ENCODE measurements at places on chromosomes 4 and X.

DNA sequence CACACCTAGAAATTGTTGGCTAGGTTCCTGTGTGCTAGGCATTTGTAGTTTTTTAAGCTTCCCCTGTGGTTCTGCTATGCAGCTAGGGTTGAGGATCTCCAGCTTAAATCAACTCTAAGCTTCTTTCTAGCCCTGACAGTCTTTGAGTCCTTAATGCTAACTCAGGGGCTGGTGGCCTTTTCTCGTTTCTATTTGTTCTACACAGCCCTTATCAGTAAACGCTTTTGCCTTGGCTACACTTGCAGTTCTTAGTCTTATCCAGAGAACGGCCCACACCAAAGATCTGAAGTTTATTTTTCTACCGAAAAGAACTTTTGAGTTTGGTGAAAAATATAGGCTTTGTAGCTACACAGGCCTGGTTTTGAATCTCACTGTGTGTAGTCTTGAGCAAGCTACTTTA is 212.0 kb downstream of the DHX15 start:
- DNase-seq = no peak

DNA sequence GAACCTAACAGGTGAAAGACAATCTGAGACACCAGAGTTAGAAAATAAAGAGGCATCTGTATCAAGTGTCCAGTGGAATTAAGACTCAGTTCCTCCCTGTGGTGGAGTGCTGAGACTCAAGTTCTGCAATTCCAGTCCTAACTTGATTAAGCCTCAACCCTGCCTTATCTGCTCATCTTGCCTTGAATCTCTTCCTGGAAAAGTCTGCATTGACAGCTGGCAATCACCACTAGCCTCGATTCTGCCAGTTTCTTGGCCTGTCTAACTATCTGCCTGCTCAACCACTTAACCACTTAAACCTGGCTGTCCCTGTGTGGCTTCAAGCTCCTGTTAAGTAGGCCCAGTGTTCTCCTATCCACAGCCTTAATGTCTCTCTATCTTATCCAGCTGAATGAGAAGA is 22.4 kb upstream of the NEIL3 start:
- no peak for DNase-seq

- DNase-seq = no peak
Measured at GRCh38 chr4:3262208-3263052, 13.5 kb downstream of the MSANTD1 start.

DNA sequence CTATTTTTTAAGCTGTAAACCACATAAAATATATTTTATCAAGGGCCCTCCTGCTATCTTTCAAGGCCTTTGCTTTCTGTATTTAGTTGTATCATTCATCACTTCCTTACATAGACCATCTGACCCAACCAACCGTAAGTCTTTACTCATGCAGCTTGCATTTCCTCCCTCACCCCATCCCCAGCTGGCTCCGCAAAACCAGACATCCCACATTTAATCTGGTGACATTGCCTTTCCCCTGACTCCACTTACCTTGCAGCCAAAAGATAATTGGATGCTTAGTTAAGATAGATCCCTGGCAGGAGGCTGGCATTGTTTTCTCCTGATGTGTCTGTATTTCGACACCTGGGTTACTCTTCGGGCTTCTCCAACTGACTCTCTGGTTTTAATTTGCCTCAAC is 183.7 kb upstream of the LDB2 start:
- DNase-seq = no peak

DNA sequence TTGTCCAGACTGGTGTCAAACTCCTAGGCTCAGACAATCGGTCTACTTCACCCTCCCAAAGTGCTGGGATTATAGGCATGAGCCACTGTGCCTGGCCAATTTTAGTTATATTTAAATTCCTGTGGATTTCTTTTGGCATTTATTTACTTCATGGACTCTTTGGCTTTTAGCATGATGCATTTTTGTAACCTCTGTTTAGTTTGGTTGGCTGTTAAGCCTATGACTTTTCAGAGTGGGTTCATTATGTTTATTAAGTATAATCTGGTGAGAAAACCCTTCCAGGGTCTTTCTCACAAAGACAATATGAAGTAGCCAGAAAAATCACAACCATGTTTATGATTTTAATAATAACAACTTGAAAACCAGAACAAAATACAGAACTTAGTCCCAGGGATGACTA is 49.4 kb downstream of the USP38 start:
- DNase-seq = no peak

DNA sequence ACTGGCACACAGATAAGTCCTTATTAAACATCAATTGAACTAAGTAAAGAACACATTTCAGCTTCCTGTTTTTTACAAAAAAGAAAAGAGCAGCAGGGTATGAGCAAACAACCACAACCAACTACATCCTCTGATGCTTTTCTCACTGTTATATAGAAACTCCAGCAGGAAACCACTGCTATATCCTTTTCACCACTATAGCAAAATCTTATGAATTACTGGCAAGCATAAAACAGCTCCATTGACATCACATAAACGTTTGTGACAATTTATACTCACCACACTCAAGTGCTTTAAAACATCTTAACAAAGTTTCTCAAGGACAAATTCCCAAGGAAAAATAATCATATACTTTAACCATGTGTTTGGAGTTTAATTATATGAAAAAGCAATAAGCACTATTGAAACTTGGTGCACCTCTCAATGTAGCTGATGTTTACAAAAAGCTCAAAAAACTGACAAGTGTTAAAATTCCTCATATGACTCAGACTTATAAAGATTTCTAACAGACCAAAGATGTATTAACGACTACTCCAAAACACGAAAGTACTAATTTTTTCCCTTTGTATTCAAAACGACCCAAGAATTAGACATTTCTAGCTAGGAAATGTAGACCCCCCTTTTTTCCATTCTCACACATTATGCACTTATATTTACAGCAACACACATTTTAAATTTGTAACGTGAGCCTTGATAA is 12.9 kb downstream of the GPRIN3 start:
- no peak for DNase-seq

- DNase-seq = no peak
Measured at GRCh38 chrX:106933538-106933961, 13.3 kb downstream of the CLDN2 start.

GRCh38 chr4:69323284-69323683 is 43.0 kb downstream of the UGT2B28 start:
- DNase-seq = no peak

GRCh38 chr4:148300877-148301276 is 141.3 kb downstream of the NR3C2 start:
- DNase-seq = no peak

DNA sequence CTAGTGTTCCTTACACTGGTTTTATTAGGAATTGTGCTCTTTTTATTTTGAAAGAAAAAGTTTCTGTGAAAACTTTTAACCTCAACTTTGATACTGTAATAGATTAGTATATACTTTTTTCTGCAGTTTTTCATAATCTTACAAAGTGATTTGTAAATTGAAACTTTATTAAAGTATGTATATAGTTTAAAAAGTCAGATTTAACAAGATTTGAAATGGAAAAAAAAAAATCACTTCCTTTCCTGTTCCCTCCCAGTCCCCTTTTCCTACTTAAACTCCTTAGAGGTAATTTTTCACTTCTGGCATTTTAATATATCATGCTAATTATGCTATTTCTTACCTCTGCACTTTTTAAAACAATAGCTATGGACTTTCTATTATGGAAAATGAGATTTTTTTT is 49.3 kb downstream of the PAQR3 start:
- DNase-seq = no peak

DNA sequence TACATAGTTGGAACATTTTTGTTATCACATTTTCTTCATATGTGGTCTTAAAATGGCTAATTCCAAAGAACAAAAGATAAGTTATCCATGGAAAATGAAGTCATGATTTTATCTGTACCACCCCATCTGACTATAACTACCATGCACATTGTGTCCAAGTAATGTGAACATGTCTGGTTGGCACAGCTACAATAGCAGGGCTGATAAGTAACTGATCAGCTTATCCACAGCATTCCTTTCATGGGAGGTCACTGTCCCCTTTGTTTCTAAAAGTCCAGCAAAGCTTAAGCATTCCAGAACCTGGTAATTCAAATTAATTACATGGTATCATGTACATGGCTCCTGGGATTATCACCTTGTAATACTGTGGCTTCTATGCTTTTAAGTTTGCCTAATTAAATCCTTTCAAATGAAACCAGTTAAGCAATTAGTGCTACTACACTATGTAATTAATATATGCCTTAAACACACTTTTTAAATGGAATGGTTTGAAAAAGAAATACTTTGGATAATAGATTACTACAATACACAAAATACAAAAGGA is 21.1 kb upstream of the SORBS2 start:
- no peak for DNase-seq

GRCh38 chr4:31261632-31262031 is 541.5 kb downstream of the PCDH7 start:
- no peak for DNase-seq

GRCh38 chrX:39125834-39126233 is 324.6 kb downstream of the MID1IP1 start:
- no peak for DNase-seq

DNA sequence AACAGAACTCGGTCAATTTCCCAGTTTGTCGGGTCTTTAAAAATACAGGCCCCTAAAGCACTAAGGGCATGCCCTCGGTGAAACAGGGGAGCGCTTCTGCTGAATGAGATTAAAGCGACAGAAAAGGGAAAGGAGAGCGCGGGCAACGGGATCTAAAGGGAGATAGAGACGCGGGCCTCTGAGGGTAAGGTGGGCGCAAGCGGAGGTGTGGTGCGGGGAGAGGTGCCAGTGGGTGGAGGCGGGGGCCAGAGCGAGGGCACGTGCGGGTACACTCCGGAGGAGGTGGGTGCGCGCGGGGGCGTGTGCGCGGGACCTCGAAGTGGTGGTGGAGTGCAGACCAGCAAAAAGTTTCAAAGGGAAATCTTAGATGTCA is 787 bp upstream of the TET2 start:
- peak; percentile 38 for DNase-seq

DNA sequence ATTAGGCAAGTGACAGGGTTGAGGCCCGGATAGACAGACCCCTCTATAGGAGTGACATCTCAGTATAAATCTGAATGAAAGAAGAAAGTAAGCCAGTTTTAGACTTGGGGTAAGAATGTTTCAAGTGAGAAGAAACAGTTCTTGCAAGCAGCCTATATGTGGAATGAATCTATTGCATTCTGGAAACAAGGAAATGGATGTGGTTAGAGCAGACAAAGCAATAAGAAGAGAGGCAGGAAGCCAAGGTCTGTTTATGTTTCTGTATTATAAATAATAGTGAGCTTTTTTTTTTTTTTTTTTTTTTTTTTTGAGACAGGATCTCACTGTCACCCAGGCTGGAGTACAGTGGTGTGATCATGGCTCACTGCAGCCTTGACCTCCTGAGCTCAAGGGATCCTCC is 255.8 kb downstream of the UNC5C start:
- no peak for DNase-seq

DNA sequence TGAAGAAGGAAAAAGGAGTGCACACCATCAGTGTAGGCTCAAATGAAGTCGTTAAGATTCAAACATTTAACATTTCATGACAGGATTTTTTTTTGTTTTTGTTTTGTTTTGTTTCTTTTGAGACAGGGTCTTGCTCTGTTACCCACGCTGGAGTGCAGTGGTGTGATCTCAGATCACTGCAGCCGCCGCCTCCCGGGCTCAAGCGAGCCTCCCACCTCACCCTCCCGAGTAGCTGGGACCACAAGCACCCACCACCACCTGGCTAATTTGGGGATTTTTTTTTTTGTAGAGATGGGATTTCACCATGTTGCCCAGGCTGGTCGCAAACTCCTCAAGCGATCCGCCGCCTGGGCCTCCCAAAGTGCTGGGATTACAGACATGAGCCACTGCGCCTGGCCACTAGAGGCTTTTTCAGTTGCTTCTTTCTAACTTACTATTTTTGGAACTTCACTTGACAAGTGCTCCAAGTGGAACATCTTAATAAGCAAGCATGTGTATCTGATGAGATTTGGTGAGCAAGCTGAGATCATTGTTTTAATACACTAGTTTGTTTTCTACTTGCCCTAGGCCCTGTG is 78.9 kb upstream of the CNKSR2 start:
- no peak for DNase-seq

GRCh38 chrX:50721764-50722521 is 92.1 kb downstream of the SHROOM4 start:
- DNase-seq = no peak

DNA sequence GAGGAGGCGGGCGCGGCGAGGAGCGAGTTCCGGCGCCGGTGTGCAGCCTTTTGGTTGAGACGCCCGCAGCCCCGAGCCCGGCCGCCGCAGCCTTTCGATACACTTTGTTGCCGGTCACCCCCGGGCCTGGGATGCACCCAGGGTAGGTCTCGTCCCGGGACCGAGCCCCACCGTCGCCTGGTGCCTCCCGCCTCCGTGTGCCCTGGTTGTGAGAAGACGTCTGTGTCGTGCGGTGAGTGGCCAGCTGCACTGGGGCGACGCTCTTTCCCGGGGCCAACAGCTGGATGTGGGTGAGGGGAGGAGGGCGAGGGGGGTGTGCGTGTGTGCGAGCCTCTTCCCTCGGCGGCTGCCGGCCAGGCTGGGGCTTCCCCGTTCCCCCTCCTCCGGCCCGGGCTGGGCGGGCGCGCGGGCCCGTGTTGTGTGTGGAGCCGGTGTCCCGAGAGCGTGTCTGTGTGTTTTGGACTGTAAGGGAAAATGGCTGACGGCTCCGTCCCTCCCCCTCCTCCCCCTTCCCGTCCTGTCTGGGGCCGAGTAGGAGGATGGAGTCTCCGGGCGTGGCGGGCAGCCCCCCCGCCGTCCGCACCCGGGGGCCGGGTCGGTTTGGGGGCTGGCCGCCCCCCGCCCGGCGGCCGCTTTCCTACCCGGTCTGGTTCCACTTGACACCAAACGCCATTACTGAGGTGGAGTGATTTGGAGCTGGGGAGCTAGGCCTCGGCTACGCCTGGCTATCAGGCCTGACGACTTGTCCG is 807 bp downstream of the USP9X start:
- DNase-seq = peak; percentile 1

GRCh38 chr4:80029364-80029763 is 43.7 kb downstream of the ANTXR2 start:
- DNase-seq = no peak

- DNase-seq = no peak
Measured at GRCh38 chrX:46333550-46333949, 211.7 kb downstream of the ZNF674 start.

DNA sequence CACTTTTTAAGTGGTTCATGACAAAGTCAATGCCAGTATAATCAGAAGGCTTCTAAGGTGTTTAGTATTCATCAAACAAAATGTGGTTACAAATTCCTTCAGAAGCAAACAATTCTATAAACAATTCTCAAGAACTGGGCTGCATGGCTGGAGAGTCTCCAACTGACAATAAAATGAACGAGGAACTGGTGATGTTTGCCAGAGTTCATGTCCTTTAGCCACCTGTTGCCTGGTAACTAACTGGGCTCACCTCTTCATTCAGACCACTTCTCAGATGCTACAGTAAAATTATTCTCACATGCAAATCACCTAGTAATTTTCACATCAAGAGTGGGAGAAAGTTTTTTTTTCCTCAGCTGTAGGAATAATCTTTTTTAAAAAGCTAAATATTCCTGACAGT is 53.3 kb downstream of the CAMK2D start:
- no peak for DNase-seq
